Posterior cingulate gyrus (tissue), 11 donors: ENCODE measurements at places on chromosomes 7 and 10.

- DNase-seq = no peak
Measured at GRCh38 chr7:155872678-155873369, 60.6 kb upstream of the SHH start.

GRCh38 chr10:122786269-122786668, 59.4 kb downstream of the CUZD1 start:
- DNase-seq = no peak

DNA sequence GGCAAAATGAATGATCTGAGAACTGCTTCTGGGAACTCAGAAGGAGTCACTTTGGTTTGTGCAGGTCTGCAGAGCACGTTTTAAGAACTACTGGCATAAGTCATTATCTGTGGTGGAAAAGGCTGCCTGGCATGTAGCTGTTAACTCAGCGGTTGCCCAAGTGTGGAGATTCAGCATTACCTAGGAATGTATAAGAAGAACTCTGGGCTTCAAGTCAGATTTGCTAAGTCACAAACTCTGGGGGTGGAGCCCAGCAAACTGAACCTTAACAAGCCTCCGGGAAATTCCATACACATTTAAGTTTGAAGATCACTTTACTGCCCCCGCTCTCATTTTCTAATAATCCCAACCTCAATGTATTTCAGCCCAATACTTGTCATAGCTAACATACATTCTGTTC, 31.1 kb downstream of the PLXDC2 start:
- no peak for DNase-seq

DNA sequence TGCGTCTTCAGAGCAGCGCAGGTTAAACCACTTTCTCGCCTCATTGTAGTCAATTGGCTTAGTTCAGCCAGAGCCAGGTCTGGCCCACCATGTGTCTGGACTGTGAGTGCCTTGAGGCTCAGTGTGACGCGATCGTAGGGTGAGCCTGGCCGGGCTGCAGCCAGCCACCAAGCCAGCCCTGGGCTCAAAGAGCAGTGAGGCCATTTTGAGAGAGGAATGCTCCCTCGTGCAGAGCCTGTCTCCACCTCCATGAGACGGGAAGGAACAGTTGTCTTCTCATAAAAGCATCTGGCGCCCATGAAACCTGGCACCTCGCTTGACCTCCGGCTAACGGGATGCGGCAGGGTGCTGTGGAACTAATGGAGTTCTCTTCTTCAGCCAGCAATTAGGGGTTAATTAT, 34.5 kb downstream of the LHPP start:
- no peak for DNase-seq

GRCh38 chr10:125201108-125201524, 40.8 kb upstream of the CTBP2 start:
- no peak for DNase-seq

DNA sequence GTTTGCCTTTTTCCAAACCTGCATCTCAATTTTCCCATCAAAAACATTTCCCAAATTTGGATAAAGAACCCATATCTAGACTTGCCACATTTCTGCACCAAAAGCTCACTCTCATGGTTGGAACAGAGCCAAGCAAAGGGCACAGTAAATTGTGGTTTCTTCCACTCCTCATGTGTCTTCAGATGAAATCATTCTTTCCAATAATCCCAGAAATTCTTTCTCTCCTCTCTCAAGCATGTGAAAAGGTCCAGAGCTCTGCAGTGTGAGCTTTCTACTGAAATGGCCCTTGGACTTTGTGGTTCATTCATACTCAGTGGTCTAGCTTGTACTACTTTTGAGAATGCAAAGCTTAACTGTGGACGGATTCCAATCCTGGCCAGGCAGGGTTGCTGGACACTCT, 19.8 kb downstream of the PRSS2 start:
- no peak for DNase-seq

- no peak for DNase-seq
Measured at GRCh38 chr7:92851732-92852131, 15.4 kb upstream of the CDK6 start.

DNA sequence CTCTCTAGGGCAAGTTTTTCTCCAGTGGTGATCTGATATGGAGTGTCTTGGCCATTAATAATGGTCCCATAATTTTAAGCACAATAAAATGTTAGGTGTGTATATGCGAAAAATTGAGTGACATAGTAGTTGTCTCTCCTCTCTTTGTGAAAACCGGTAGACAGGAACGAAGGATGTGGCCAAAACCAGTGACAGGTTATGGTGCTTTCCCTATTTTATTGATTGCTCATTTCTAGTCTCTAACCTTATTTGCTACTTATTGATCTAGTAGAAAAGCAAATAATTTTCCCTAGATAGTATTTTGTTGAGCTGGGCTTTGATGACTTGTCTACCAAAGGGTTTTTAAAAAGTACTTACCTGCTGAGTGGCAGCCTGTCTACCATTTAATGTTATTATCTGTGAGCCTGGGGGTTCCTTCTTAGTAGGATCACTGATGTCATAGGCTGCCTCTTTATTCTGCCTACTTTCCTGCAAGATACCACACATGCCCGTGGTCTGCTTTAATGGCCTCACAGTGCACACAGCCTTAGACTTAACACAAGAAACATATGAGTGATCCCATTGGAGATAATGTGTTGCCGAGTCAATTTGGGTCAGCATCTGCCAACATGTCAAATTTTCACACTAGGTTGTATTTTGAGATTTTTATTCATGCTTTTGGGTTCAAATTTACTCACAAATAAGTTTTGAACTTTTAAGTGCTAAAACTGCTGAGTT, 100.0 kb downstream of the AUTS2 start:
- no peak for DNase-seq

GRCh38 chr7:148815612-148816011, 68.5 kb downstream of the EZH2 start:
- no peak for DNase-seq

- DNase-seq = no peak
Measured at GRCh38 chr10:5844345-5845055, 31.3 kb upstream of the GDI2 start.

- no peak for DNase-seq
Measured at GRCh38 chr7:28018020-28018419, 162.6 kb downstream of the JAZF1 start.

DNA sequence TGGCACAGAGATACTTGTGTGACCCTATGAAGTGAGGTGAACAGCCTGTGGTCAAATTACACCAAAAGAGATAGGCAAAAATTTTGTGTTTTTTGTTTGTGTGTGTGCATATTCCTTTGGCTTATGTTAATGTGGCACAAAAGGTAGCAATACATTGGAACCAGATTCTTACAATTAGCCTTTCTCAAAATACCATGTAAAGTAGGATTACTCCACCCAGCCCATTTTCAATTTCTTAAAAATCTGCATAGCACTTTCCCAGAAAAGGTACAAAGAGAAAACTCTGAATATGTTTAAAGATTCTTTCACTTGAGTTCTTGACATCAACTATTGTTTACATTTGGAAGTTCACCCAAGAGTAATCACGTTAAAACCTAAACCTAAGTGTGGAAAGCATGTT, 157.3 kb upstream of the YAE1 start:
- DNase-seq = no peak

DNA sequence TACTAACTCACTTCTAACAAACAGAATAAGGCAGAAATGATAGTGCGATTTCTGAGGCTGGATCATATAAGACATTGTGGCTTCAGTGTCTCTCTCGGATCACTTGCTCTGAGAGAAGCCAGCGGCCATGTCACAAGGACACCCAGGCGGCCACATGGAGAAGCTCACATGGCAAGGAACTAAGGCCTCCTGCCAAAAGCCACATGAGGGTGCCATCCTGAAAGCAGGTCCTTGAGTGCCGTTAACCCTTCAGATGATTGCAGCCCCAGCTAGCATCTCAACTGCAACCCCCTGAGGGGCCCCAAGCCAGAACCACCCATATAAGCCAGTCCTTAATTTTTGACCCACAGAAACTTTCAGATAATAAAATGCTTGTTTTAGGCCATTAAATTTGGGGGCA, 6.9 kb upstream of the VDAC2 start:
- DNase-seq = no peak

DNA sequence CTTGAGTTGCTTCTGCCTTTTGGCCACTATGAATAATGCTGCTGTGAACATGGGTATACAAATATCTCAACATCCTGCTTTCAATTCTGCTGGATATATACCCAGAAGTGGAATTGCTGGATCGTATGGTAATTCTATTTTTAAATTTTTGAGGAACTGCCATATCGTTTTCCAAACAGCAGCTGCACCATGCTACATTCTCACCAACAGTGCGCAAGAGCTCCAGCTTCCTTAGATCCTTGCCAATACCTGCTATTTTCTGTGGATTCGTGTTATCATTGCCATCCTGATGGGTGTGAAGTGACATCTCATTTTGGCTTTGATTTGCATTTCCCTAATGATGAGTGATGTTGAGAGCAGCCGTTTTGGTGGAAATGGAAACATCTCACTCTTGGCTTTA, 26.7 kb downstream of the FRMD4A start:
- DNase-seq = no peak

DNA sequence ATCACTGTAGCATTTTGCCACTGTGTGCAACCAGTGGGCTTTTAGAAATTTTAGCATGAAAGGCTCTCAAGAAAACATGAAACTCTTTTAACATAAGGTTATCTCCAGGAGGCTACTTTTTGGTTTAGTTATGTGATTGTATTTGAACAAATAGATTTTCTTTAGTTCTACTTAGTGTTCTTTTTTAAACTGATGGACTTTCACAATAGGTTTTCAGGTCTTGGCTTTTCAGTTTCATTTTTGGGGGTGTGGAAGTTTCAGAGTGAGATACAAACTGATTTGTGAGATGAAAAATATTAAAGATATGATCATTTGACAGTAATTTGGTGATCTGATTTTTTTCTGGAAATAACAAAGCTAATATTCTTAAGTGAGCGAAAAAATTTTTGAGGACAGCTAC, 344.1 kb downstream of the PHF14 start:
- no peak for DNase-seq

GRCh38 chr10:33187427-33187999, 147.0 kb downstream of the NRP1 start:
- DNase-seq = no peak

DNA sequence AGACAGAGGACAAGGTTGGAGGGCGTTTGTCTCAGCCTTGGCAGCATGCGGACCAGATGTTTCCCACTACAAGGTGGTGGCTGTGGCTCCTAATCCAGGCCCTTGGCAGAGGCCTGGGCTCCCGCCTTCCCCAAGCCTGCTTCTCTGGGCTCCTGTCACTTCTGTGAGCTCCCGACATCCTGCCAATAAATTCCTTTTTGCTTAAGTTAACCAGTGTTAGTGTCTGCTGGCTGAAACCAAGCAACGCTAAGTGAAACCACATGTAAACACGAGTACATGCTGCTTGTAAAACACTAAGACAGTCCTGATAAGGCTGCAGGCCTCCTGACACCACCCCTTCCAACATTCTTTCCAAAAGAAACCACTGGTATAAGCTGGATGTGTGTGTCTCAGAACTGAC, 263.6 kb upstream of the ZMIZ1 start:
- no peak for DNase-seq

DNA sequence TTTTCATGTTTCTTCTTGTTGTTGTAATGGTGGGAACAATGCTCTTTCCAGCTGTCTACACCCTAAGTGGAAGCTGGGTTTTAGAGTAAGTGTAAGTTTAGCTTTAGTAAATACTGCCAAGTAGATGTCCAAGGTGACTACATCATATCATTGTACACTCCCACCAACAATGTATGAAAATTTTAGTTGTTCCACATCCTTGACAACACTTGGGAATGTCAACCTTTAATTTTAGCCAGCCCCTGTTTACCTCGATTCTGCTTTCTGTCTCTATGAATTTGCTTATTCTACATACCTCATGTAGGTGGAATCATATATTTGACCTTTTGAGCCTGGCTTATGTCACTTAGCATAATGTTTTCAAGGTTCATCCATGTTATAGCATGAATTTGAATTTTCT, 93.0 kb downstream of the MTPAP start:
- no peak for DNase-seq

DNA sequence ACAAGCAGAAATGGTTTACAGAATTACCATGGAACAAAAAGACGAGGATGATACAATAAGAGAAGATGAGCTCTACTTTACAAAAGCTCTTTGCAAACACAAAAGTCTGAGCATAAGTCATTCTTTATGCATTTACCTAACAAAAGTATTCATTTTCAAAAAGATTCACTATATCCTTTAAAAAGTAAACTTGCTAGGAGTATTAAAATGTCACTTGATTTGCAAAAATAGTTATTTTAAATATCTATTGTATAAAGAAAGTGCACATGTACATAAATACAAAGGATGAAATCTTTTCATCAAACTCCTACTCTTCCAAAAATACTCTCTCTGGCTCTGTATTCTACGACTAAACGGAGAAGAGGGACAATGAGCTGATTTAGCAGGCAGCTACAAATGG, 146.4 kb upstream of the STEAP1 start:
- no peak for DNase-seq
